ENCODE measurements at places on chromosomes 12 and 14. TPM values are rescaled to one million over a fixed set of nuclear protein-coding genes. Genes with fewer than 3 reads are reported as not detected.
A peak's percentile ranks its signal among the peaks of the same experiment; 100 is the strongest.

The ATL1 gene
- total RNA-seq, result 3.1 TPM

The PROX2 gene
- total RNA-seq, result 0.52 TPM

The SETD1B gene
- 92.8 TPM for total RNA-seq

The AKAP5 gene
- 0.49 TPM for total RNA-seq

The ACADS gene
- 14.7 TPM for total RNA-seq

DNA sequence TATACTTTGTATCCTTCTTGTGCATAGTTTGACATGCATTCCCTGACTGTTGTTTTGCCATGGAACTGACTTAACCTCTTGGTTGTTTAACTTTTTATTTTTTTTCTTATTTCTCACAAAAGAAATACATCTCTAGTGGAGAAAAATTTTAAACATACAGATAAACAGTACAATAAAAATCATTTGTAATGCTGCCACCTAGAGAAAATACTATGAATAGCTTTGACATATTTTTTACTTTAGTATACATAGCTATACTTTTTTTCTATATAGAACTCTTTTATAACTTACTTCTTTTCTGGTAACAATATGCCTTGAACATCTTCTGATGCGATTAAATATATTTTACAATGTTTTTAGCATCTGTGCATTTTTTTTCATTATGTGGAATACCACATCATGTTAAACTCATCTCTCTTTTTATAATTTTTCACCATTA, 184.5 kb downstream of the AKAP6 start:
- H3K4me3 ChIP-seq, result no peak overlapping the region
- DNase-seq, result no peak
- no peak overlapping the region for H3K27ac ChIP-seq
- H3K4me1 ChIP-seq, result no peaks in the 10 kb centered on the region

GRCh38 chr14:68466491-68466977, 326.3 kb downstream of the ZFP36L1 start:
- peaks cover 32% of the 10 kb centered on the region for H3K4me1 ChIP-seq
- no peak overlapping the region for H3K4me3 ChIP-seq
- peaks cover 5% of the 10 kb centered on the region for H3K36me3 ChIP-seq
- no peak for DNase-seq

GRCh38 chr12:31491841-31492598, 98.9 kb downstream of the DENND5B start:
- H3K36me3 ChIP-seq, result no peaks in the 10 kb centered on the region
- H3K27ac ChIP-seq, result no peak overlapping the region
- H3K4me1 ChIP-seq, result no peaks in the 10 kb centered on the region
- H3K27me3 ChIP-seq, result peaks cover 6% of the 10 kb centered on the region

- H3K4me1 ChIP-seq, result peaks cover 71% of the 10 kb centered on the region
- H3K4me3 ChIP-seq, result peak overlapping the region; percentile 95
- DNase-seq, result peak; percentile 50
These were observed 1.8 kb downstream of the FBXL14 start for GRCh38 chr12:1592444-1593173.

DNA sequence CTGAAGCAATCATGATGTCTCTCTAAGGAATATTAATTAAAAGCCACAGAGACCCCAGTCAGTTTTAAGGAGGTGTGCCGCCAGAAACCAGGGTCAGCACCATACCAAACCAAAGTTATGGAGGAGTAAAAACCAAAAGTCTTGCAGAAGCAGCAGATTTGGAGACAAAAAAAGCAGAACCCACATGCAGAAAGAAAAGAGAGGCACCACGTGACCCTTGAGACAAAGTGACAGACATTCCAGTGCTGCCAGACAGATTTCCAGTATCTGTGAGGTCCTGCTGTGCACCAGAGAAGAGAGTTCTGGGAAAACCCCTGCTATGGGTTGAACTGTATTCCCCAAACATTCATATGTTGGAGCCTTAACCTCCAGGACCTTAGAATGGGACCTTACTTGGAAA, 59.7 kb downstream of the CAPZA3 start:
- DNase-seq, result no peak
- no peaks in the 10 kb centered on the region for H3K36me3 ChIP-seq
- no peak overlapping the region for H3K4me3 ChIP-seq
- H3K4me1 ChIP-seq, result no peaks in the 10 kb centered on the region

GRCh38 chr14:74824997-74825396, 50.9 kb downstream of the PROX2 start:
- DNase-seq, result no peak
- H3K27ac ChIP-seq, result no peak overlapping the region

DNA sequence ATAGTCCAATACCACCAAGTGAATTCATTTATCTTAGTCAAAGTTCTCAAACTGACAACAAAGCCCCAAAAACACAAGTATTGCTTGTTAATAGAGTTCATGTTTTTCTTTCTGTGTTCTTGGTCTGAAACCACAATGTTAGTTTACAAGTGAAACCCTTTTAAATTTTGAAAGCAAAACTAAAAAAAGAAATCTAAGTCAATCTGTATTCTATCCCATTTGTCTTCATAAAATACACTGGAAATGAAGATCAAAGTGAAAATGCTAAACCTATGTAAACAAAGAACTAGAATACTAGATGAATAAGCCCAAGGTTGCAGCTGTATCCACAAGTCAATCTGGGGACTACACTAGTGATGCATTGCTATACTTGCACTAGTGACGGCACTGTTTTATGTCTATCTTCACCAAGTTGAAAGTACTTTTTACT, 10.4 kb downstream of the MAP4K5 start:
- peak overlapping the region; percentile 31 for H3K27ac ChIP-seq
- no peaks in the 10 kb centered on the region for H3K27me3 ChIP-seq
- peak overlapping the region; percentile 45 for H3K4me3 ChIP-seq
- no peak for DNase-seq
- H3K4me1 ChIP-seq, result peaks cover 60% of the 10 kb centered on the region
- H3K36me3 ChIP-seq, result no peaks in the 10 kb centered on the region

DNA sequence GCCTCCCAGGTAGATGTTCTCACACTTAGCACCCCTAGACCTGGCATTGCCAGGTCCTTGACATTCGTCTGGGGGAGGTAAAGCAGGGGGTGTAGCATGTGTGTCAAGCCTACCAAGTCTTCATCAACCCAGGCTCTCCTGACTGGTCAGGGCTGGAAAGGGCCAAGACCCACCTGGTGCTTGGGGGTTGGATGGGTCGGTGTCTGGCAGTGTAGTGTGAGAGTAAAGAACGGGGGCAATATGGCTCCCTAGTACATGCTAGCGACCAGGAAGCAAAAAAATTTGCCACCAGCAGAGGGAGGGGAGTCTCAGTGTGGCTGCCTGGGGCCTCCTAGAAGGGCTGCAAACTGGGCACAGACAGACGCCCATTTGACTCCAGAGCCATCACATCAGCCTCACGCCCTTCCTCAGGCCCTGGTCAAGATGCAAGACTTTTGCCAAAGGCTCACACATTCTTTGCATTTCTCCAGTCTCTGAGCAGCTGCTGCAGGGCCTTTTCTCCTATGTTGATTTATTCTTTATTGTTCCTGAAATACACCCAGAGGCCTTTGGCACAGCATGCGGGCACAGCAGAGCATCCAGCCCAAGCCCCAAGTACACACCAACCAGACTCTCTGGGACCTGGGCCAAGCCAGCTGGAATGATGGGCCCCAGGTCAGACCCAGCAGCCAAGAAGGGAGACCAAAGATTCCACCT, 38.3 kb upstream of the PNMA1 start:
- no peaks in the 10 kb centered on the region for H3K27me3 ChIP-seq
- peak overlapping the region; percentile 99 for H3K27ac ChIP-seq
- H3K4me1 ChIP-seq, result peaks cover 100% of the 10 kb centered on the region
- H3K36me3 ChIP-seq, result no peaks in the 10 kb centered on the region
- no peak for DNase-seq
- H3K4me3 ChIP-seq, result peak overlapping the region; percentile 81

GRCh38 chr12:14907953-14908352, 22.3 kb upstream of the MGP start:
- H3K36me3 ChIP-seq, result peaks cover 21% of the 10 kb centered on the region
- no peak overlapping the region for H3K4me3 ChIP-seq
- H3K27me3 ChIP-seq, result no peaks in the 10 kb centered on the region
- peak overlapping the region; percentile 51 for H3K27ac ChIP-seq
- peaks cover 23% of the 10 kb centered on the region for H3K4me1 ChIP-seq
- DNase-seq, result no peak

- DNase-seq, result no peak
- no peaks in the 10 kb centered on the region for H3K36me3 ChIP-seq
- H3K4me1 ChIP-seq, result peaks cover 9% of the 10 kb centered on the region
- no peak overlapping the region for H3K4me3 ChIP-seq
These were observed 32.3 kb upstream of the MMP17 start for GRCh38 chr12:131795690-131796410.

DNA sequence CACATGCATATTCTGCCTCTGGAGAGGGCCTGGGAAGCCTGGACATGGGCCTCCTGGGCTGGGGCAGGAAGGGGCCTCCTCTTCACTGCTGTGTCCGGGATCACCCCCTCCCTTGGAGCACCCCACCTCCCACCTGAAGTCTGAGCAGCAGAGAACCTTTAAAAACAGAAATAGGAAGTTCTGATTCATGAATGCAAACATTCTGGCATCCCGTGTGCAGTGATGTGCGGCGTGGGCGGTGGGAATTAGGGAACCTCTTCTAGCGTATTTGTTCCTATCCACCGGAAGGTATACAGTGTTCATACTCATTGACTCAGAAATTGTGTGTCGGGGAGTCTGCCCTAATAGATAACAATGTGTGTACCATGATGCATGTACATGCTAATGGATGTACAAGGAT, 46.2 kb downstream of the C14orf132 start:
- peaks cover 6% of the 10 kb centered on the region for H3K36me3 ChIP-seq
- no peak overlapping the region for H3K27ac ChIP-seq
- peaks cover 9% of the 10 kb centered on the region for H3K27me3 ChIP-seq
- no peak overlapping the region for H3K4me3 ChIP-seq
- no peaks in the 10 kb centered on the region for H3K4me1 ChIP-seq

GRCh38 chr12:119006746-119007145, 25.4 kb downstream of the SRRM4 start:
- H3K4me3 ChIP-seq, result no peak overlapping the region
- H3K4me1 ChIP-seq, result peaks cover 2% of the 10 kb centered on the region
- no peak for DNase-seq
- H3K27ac ChIP-seq, result no peak overlapping the region
- H3K36me3 ChIP-seq, result peaks cover 4% of the 10 kb centered on the region

DNA sequence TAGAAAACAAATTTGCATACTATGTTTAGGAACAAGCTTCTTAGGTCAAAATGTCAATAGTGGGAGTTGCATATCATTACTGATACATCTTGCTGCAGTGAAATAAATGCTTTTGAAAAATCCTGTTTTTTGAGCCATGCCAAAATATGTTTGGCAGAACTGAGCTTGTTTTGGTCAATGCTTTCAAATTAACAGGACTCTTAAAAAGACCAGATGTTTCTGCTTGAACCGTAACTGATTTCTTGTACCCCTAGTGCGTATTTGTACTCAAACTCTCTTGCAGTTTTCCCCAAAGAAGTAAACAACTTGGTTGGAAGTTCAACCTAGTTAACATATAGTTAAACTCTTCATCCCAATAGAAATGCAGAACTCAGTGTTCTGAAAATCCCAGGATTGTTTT, 3.4 kb downstream of the TRHDE start:
- H3K27me3 ChIP-seq, result peaks cover 26% of the 10 kb centered on the region
- H3K27ac ChIP-seq, result no peak overlapping the region
- no peak overlapping the region for H3K4me3 ChIP-seq
- no peak for DNase-seq
- H3K36me3 ChIP-seq, result peaks cover 4% of the 10 kb centered on the region

GRCh38 chr14:59619061-59619460, 42.4 kb upstream of the CCDC175 start:
- no peaks in the 10 kb centered on the region for H3K36me3 ChIP-seq
- no peaks in the 10 kb centered on the region for H3K4me1 ChIP-seq
- H3K27ac ChIP-seq, result no peak overlapping the region
- peaks cover 30% of the 10 kb centered on the region for H3K27me3 ChIP-seq
- no peak for DNase-seq

DNA sequence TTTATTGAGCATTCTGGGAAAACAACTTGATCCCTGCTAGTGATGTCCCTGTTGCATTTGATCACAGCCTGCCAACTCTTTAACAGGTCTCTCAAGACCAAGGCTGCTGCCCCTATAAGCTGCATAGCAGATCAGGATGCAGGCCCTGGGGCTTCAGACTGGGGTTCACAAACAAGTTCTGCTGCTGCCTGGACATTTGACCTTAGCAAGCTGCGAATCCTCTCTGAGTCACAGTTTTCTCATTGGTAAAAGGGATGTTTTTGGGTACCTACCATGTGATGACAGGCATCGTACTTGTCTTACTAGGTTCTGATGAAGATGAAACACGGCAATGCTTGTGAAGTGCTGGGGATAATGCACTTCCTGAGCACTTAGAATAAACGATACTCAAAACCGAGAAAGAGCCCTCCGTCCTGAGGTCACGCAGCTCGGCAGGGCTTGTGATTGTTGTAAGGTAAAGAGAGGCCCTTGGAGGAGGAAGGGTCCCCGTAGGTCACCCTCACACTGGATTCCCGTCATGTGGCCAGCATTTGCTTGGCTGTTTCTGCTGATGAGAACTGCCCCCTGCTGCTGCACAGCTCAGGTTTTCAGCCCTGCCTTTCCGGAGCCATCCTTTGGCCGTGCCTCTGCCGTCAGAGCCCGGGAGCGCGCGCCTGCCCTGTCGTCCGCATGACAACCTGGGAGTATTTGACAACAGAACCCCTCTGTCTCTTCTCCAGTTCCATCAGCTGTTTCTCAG, 39.1 kb downstream of the TSPAN9 start:
- no peak overlapping the region for H3K4me3 ChIP-seq
- no peak for DNase-seq
- no peaks in the 10 kb centered on the region for H3K36me3 ChIP-seq
- H3K4me1 ChIP-seq, result peaks cover 25% of the 10 kb centered on the region

DNA sequence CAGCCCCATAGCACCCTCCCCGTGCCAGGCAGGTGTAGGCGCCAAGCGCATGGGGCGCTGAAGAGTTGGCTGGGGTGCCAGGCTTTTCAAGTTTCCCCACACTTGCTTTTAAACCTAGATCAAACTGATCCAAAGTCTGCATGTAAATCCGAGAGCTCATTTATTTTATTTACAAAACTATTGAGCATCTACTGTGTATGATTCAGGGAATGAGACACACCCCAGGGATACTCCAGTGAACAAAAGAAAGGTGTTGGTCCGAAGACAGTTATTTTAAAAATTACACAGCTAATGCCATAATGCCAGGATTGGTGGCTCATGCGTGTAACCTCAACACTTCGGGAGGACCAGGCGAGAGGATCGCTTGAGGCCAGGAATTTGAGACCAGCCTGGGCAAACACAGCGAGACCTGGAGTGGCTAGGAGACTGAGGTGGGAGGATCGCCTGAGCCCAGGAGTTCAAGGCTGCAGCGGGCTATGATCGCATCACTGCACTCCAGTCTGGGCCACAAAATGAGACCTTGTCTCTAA, 780 bp upstream of the SLC41A2 start:
- H3K27ac ChIP-seq, result peak overlapping the region; percentile 75
- H3K4me3 ChIP-seq, result peak overlapping the region; percentile 94
- H3K4me1 ChIP-seq, result peaks cover 16% of the 10 kb centered on the region
- DNase-seq, result no peak
